ENCODE measurements at places on chromosomes 6 and 20.

DNA sequence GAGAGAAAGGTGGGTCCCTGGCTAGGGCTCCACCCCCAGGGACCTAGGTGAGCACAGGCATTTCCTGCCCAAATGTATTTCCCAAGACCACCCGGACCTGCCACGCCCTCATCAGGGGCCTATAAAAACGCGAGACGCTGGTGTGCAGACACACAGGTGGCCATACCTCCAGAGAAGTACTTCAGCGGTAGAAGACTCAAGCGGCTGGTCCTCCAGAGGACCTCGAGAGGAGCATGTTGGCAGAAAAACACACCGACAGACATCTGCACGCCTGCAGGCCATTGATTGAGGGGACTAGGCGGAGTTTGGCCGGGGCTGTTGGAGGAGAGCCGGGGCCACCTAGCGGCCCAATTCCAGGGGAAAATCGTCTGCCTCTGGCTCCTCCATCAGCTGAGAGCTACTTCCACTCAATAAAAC is 695.8 kb upstream of the MMS22L start:
- DNase-seq: no peak

- no peak for DNase-seq
These were observed 15.2 kb downstream of the SAMHD1 start for GRCh38 chr20:36936341-36936740.

DNA sequence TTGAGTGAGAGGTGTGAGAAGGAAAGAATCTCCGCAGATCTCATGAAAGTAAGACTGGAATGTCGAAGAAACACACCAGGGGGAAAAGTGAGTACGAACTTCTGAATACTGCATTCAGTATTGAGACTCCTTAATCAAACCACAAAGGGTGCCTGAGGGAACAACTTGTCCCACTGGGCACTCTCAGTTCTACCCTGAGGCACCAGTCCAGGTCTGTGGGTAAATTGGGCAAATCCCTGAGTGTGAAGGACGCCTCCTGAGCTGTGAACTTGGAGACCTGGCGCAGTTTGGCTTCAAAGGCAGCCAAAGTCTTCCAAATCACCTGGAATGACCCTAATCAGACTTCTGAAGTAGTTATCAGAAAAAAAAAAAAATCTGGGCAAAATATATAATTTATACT is 329.7 kb downstream of the BTBD9 start:
- DNase-seq: no peak

DNA sequence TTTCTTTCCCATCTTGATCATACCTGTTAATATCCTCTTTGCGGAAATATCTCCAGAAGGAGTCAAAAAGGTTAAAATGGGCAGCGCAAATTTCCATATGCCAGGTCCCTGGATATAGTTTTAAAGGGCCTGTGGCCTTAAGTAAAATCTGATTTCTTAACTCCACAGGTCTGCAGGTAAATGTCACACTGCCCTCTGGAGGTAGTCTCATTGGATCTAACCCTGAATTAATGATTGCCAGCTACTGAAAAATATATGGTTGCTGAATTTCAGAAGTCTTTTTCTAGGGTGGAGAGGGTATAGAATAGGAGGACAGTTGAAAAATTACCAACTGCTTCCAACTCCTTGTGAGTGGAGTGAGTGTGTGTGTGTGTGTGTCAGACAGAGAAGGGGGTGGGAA is 8.5 kb downstream of the MOXD1 start:
- no peak for DNase-seq

DNA sequence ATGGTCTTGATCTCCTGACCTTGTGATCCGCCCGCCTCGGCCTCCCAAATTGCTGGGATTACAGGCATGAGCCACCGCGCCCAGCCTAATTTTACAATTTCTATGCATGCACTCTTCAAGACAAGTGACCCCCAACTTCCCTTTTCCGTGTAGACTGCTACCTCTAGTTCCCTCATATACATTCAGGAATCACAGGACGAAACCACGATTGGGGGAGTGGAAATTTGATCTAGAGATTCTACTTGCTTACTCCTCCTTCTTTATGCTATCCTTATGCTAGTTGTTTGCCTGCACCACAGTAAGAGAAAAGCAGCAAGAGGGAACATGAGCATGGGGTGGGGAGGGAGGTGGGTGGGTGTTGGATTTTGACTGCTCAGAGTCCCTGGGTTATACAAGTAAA is 34.9 kb downstream of the OSTM1 start:
- no peak for DNase-seq

DNA sequence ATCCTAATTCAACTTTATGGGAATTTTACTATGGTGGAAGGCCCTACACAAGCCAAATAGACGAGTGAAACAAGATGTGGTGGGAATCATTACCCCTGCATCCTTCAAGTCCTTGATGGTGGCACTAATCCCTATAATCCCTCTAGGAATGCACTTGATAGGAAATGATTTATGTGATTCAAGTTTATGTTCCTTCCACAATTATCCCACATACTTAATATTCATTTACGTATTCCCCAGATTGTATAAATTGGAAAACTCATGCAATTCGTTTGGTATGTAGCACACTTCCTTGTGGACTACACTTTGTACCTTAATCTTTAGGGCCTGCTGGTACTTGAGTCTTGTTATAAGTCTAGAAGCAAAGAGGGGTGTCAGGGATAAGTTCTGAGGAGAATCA is 40.8 kb downstream of the PKIB start:
- DNase-seq: no peak

DNA sequence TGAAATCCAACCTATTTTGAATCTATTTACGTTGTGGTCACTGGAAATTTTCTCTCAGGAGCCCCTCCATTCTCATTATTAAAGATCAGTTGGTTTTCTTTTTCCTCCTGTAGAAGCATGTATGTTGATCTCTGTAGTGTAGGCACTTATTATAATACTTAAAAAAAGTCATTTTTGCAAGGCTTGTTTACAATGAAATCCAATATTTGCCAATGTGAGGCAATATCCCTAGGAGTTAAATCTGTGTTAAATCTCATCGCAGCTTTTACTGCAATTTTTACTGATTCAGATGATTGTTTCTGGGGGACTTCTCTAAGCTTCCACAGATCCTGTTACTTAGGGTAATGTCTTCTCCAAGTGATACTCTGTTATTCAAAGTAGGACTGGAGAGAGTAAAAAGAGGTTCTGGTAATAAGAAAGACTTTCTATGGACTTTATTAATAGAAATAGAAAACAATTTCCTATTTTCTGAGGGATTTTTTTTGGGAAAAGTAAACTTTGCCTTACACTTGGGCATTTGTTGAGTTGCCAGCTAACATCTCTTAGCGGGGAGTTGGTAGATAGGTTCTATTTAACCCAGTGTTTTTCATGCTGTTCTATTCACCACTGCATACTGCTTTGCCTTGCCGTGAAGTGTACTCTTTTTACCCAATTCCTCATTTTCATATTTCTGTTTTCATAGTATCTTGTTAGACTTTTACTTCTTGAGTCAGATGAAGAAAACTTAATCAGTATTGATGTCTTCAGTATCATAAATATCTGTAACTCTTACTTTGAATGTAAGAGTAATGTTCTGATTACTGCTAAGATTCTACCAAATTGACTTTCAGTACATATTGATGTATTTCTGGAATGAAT is 48.6 kb downstream of the CDKAL1 start:
- no peak for DNase-seq

DNA sequence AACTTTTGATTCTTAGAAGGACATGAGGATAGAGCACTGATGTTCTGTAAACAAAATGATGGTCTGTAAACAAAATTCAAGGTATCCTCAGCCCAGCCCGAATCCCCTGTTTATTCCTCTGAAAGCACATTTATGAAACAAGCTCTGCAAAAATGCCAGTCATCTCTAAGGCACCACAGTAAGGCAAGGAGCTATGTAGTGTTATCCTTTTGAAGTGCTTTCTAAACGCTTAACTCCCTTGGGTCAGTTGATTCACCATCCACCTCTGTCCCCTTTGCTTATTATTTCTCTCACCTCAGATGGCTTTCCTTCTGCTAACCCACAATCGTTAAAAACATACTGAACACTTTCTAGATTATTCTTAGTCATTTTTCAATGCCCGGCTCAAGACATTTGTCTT is 93.8 kb downstream of the ATXN1 start:
- DNase-seq: no peak

DNA sequence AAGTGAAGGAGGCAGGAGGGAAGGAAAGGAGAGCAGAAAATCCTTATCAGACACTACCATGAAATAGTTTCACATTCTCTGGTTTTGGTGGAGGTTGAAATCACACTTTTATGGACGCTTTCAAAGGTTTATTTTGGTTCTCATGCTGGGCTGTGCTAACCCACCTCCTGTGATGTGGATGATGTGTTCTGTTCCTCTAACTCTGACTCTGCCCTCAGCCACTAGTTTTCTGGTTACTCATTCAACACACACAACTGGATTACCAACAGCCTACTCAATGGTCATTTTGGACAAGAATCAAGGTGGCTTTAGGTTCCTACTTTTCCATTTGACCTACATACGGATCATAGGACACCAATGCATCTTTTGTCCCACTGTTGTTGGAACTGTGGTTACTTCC is 522.1 kb upstream of the BTBD3 start:
- no peak for DNase-seq

DNA sequence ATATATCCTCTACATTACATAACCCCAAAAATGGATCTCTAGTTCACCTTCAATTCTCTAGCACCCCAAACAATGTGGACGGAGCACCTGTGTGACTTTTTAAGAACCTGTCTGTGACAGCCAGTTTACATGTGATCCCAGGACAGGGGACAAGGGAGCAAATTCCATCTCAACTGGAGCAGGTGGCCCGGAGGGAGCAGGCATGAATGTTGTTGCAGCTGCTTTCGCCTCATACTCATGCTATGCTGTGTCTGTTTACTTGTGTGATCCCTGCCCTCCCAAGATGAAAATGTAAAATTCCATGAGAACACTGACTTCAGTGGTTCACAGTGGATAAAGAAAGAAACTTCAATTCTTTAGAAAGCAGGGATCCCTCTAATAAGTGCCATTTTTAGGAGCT is 600.3 kb downstream of the CDH26 start:
- DNase-seq: no peak

- no peak for DNase-seq
These were observed 27.0 kb downstream of the STK4 start for GRCh38 chr20:44993343-44993742.

DNA sequence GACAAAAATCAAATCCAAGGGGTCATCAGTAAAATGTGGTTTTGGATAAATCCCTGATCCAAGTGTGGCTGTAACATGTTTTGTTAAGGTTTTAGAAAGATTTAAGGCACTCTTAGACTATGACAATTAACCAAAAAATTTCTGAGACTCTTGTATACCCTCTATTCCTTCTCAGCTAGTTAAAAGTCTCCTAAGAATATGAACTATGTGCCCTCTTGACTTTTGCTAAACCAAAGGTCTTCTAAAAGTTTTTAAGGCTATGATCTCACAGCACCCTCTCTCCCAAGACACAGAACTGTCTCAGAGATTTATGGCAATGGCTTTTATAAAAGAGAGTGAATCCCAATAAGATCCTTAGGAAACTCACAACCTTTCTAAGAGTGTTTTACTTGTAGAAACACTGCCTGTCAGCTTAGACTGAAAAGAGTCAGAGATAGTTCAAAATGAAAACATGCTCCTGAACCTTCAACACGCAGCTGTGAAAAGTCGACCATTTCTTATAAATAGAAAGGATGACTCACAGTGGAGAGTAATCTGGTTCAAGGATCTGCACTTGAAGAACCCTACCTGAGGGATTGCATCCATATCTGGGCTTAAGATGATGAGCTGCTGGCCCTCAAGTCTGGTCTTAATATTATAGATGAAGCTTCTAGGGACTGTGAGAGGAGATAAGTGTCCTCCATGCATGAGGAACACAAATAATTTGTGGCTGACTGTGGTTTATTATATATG is 388.4 kb upstream of the GJE1 start:
- DNase-seq: no peak

DNA sequence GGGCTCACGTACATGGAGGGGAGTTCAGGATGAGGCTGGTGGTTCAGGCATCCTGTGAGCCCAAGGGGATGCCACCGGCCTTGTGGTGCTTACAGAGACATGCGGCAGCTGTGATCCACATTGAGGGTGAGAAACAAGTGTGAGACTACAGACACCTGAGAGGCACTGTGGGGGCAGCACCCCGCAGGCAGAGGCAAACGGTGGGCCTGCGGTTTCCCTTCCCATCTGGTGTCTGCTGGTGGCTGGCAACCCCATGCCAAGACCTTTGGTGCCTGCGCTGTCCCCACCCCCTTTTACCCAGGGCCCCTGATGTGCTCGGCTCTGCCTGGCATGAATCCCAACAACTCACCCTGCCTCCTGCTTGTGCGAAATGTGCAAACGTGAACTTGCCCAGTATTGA is 42.0 kb downstream of the ERMARD start:
- DNase-seq: no peak

- no peak for DNase-seq
These were observed 161.0 kb upstream of the PRND start for GRCh38 chr20:4560667-4561066.

- DNase-seq: no peak
These were observed 133.7 kb upstream of the IFNGR1 start for GRCh38 chr6:137352859-137353258.

- DNase-seq: no peak
These were observed 6.7 kb downstream of the DLGAP4 start for GRCh38 chr20:36312724-36313441.

GRCh38 chr20:24891546-24892393 is 57.3 kb upstream of the CST7 start:
- DNase-seq: no peak

GRCh38 chr6:167236239-167236571 is 54.9 kb upstream of the UNC93A start:
- no peak for DNase-seq

DNA sequence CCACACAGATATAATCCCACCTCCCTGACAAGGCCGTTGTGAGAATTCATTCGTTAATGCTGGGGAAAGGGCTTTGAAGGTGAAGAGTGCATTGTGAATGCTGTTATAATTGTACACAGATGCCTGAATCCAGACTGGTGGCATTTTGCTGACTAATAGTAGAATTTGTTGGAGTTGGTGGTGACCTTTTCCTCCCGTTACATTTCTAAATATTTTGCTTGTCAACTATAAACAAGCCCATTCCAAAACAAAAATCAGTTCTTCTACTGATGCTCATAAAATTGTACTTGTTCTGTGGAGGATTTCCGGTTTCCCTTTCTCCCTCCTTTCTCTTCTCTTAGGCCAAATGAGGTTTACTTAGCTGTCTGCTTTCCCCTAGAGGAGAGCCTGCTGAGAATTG is 253.1 kb upstream of the SUPT3H start:
- no peak for DNase-seq

DNA sequence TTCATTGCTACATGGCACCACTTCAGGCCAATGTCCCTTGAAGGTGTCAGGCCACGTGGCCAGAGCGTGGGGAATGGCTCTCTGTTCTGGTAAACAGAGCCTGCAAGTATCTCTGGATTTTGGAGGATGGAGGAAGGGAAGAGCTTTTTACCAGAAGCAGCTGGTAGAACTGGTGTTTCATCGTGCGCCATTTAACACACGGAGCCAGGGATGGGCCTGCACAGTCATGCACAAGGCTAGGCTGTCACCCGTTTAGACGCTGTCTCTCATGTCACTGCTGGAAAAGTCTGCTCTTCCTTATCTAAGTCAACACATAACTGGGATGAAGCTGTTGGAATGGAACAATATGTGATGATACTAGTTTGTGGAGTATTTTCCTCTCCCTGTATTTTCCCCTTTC is 123.9 kb downstream of the IBTK start:
- DNase-seq: no peak

All from CD4-positive, alpha-beta T cell treated with Interleukin-17A for 4 hours (primary cell).